ENCODE measurements at places on chromosomes 16 and 17.

DNA sequence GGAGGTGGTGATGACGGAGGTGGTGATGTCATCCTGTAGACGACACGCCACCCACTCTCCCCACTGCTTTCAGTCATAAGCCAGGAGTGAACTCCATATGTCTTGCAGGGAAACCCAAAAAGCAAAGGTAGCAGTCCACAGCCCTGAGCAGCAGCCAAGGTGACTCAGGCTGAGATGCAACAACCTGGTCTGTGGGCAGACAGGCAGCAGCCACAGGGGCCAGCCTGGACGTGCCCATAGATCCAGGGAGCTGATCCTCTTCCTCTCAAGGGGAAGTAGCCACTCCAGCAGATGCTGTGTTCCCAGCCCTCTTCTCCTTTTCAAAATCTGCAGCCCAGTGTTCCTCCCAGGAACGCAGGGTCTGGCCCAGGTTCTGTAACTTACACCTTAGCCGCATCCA is 17.3 kb upstream of the CIITA start:
- no peak for DNase-seq

GRCh38 chr16:87222335-87222734 is 94.9 kb downstream of the C16orf95 start:
- DNase-seq, result no peak

GRCh38 chr17:920190-920589 is 59.4 kb downstream of the NXN start:
- DNase-seq, result no peak

DNA sequence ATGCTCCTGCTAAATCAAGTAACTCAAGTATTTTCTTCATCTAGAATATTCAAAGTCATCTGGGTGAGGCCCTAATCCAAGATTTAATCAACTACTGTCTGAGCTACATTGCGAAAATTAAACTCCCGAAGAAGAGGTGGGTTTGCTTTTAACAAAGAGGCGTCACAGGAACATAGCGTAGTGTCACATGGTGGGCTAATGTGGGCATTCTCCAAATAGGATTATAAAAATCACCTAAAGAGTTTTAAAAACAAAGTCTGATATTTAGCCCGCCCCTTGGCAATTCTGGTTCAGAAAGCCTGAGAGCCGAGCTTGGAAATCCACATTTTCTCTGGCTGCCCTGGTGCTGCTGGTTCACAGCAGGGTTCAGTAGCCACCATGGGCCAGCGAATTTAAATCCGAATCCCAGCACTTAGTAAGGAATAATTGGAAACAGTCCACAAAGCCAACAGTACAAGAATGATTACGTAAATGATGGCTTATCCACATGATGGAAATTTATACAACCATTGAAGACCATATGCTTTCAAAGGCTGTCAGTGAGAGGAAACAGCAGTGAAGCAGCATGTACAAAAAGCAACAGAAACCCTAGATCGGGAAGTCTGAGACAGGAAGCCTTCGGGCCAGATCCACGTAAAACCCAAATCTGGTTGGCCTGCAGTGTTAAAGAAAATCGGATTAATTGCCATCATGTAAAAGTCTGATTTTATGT is 8.8 kb downstream of the PMM2 start:
- no peak for DNase-seq

GRCh38 chr16:9122342-9122741 is 30.9 kb downstream of the HAPSTR1 start:
- no peak for DNase-seq

- DNase-seq, result no peak
These were observed 505.8 kb upstream of the ERCC4 start for GRCh38 chr16:13414154-13414553.

DNA sequence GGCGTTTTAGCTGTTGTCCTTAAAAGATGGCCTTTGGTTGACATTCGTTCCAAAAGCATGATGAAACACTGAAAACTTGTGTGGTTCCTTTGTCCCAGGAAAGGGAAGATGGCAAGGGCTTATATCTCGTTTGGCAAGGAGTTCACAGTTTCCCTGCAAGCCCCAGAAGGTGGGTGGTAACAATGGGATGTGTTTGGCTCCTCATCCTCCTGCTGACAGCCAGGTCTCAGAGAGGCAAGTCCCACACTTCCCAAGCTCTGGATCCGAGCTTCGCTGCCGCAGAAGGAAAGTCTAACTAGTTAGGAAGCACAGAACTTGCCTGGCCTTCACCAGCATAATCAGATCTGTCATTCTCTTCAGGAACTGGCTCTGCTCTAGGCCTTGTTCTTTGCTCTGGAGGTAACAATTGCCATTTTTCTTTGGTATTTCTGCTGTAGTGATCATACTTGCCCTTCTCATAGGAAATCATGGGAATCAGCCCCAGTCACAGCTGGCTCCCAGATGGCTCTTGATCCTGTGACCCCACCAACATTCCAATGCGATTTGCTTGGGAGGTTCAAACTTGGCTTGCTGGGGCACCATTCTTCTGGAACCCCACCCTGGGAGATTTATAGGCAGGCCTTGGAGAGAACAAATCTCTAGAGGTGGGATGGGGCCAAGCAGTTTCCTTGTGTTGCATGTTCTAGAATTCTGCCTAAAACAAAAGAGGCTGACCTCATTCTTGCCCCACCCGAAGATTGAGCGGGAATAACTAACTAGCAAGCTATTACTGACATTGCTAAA is 17.9 kb downstream of the KPNA2 start:
- DNase-seq, result no peak

- no peak for DNase-seq
These were observed 35.2 kb upstream of the MYH10 start for GRCh38 chr17:8665684-8666083.

GRCh38 chr16:67449336-67449735 is 18.4 kb downstream of the HSD11B2 start:
- no peak for DNase-seq

- DNase-seq, result no peak
These were observed 57.2 kb downstream of the TBC1D16 start for GRCh38 chr17:79978548-79978855.

GRCh38 chr16:17382514-17382913 is 88.2 kb downstream of the XYLT1 start:
- no peak for DNase-seq

- no peak for DNase-seq
These were observed 109.1 kb downstream of the RGS9 start for GRCh38 chr17:65246252-65246651.

- DNase-seq, result no peak
These were observed 8.8 kb upstream of the ITGB4 start for GRCh38 chr17:75712446-75712845.

- DNase-seq, result no peak
These were observed 70.0 kb downstream of the ADCY9 start for GRCh38 chr16:4046221-4046620.

DNA sequence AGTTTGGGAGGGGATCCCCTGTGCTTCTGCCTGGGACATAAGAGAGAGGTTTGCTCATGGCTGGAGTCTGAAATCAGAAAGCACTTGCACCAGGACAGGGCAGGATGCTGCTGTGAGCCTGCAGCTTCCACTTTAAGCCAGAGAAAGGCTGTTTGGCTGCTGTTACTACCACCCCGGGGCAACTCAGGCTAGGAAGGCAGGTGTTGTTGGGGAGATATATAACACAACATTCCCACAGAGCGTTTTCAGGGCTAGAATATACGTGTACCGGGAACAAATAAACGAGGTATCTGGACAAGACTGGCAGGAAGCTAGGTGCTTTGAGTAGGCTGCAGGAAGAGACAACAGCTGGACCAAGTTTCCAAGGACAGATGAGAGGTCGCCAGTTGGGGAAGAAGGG is 313.3 kb upstream of the CCL2 start:
- no peak for DNase-seq

GRCh38 chr17:48630009-48630924 is 4.1 kb upstream of the HOXB9 start:
- DNase-seq, result no peak

GRCh38 chr17:8712698-8713097 is 31.9 kb downstream of the CCDC42 start:
- no peak for DNase-seq

DNA sequence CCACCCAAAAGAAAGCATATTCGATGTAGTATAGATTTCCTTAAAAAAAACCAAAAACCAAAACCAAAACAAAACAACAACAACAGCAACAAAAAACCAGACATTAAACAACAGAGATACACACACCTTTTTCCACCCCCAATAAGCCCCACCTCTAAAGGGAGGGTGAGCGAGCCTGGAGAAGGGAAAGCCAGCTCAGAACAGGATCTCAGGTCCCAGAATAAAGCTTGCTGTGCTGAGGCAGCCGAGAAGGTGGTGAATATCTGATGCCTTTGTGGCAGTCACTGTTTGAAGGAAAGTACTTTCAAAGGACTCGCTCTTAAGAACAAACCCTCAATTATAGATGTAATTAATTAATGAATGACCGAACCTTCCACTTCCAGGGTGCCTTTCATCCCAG is 470 bp downstream of the KRT23 start:
- no peak for DNase-seq

DNA sequence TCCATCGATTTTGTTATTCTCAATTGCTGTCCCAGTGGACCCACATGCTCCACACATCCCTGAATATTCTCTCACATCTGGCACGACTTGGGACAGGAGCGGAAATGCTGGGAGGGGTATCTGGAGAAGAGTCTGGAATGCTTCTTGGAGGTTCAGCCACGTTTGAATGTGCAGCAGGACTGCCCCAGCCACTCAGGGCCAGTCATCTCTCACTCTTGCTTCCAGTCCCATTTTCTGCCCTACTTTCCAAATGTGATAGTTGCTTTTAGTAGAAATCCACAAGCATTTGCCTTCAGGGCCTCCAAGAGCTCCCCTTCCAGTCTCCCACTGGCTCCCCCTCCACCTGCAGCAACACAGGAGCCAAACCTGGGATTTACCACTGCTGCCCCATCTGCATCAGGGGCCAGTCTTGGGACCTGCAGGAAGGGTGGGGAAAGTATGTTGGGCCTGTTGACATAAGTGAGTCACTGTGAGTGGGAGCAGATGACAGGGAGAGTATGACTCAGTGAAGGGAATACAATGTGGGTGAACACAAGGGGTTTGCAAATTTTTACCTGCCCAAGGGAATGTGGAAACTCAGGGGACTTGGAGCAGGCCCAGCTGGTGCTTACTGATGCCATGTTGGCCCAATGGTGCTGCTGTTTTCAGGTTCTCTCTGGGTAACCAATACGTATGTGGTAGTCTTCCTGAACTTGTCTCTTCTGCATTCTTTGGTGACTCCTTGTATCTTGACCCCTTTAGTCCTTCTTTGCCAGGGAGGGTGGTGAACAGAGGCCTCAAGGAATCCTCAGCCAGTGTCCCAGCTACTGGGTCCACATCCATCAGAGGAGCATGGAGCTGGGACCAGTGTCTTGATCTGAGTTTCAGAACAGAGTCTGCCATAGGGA is 78.8 kb upstream of the CRHR1 start:
- DNase-seq, result no peak

GRCh38 chr16:75012380-75013081 is 13.7 kb downstream of the ZNRF1 start:
- no peak for DNase-seq

GRCh38 chr17:4104506-4104905 is 38.3 kb downstream of the ZZEF1 start:
- DNase-seq, result no peak

GRCh38 chr17:55285340-55286301 is 20.9 kb downstream of the HLF start:
- DNase-seq, result no peak

DNA sequence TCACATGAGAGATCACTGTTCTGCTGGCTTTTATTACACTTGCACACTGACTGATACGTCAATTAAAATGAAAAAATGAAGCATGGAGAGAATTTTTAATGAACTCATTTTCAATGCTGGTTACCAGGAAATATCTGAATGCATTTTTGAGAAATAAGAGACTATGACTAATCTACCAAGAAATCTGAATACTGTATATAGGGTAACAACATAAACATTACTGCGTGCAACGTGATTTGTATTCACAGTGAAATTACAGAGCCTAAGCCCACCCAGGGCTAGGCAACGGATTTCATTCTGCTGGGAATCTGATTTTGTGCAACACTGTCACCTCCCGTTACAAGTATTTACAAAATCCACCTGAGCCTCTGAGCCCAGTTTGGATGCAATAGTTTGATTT is 23.8 kb upstream of the LCMT1 start:
- DNase-seq, result no peak

- no peak for DNase-seq
These were observed 123.0 kb upstream of the ASIC2 start for GRCh38 chr17:33416131-33416530.

GRCh38 chr16:69057400-69058378 is 47.8 kb upstream of the HAS3 start:
- DNase-seq, result no peak

DNA sequence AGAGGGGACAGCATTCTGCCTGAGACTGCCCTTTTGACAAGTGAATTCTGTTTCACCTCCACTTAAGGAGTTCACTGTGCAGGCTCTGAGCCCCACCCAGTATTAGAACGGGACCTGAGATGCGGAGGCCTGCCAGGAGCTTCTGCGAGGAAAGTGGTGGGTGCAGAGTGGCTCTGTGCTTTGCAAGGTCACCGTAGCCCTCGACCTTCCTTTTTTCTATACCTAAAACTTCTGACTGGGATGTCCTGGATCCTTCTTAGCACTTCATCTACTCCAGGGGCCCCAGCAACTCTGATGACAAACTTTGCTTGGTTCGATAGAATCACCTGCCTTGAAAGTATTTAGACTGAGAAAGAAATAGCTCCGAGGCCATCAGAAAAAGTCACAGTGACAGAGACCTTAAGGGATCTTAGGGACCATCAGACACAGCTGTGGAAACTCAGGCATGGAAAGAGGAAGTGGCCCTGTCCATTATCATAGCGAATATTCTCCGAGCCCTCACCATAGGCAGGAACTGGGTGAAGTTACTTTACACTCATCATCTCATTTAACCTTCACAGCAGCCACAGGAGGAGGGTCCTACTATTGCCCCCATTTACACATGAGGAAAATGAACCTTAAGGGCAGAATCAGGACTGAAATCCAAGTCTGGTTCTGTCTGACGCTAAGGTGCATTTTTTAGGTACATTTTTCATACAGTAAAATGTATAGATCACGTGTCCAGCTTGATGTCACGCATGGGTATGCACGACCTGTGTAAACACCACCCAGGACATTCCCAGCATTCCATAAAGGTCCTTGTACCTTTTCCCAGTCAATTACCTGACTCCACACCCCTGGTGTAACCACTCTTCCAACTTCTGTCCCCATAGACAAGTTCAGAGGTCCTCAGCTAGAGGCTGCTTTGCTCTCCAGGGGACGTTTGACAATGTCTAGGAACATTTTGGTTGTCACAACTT is 676 bp upstream of the KRT13 start:
- DNase-seq, result no peak

- DNase-seq, result no peak
These were observed 19.9 kb upstream of the ITPRIPL2 start for GRCh38 chr16:19093631-19094541.

All from GM12864 (cell line).